ENCODE measurements at places on chromosomes 5 and 9.
A peak's percentile ranks its signal among the peaks of the same experiment; 100 is the strongest.

GRCh38 chr9:131773911-131774379 lies 34.1 kb upstream of the RAPGEF1 start:
- DNase-seq: no peak

DNA sequence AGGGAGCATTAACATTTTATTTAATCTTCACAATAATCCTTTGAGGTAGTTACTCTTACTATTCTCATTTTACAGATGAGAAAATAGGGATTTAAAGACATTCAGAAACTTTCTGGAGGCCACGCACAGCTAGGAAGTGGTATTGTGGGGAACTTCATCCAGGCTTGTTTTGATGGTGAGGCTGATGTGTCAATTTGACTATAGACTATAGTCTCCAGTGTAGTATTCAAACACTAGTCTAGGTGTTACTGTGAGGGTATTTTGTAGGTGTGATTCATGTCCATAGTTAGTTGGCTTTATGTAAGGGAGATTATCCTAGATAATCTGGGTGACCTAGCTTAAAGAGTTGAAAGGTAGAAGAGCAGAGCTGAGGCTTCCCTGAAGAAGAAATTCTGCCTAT lies 54.1 kb upstream of the ELL2 start:
- no peak for DNase-seq

- no peak for DNase-seq
Observed at GRCh38 chr9:136385015-136385414, 11.5 kb upstream of the CARD9 start.

DNA sequence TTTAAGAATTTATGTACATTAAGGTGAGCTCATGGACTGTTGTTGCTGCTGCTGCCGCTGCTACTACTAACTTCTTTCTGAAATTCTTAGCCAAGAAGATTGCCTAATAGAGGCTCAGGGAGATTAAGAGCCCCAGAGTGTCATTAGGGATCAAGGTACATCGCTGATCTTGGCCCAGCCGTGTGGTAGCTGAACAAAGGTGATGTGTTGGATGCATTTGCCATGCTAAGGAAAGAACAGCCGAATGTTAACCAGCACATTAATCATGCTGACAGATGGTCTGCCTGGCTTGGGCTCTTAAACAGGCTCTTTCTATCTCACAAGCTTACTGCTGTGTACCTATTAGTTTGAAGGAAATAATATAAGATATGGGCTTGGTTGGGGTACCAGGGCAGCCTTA lies 137.1 kb downstream of the KCTD16 start:
- no peak for DNase-seq

GRCh38 chr9:104675611-104676010 lies 18.7 kb upstream of the OR13D1 start:
- DNase-seq: no peak

DNA sequence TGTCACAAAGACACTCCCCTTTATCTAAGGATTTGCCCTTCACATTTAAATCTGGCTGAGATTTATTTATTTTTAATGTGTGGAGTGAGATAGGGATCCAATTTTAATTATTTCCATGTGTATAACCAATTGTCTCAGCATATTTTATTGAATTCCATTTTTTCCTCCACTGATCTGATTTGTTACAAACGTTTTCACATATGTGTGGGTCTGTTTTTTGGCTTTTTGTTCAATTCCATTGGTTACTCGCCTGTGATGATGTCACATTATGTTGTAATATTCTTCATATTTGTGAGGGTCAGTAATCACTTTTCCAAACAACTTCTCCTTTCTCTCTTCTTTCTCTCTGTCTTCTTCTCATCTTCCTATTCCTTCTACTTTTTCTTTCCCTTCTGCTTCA lies 278.3 kb upstream of the RFX3 start:
- no peak for DNase-seq

GRCh38 chr5:57009811-57010210 lies 57.9 kb upstream of the MIER3 start:
- DNase-seq: no peak

DNA sequence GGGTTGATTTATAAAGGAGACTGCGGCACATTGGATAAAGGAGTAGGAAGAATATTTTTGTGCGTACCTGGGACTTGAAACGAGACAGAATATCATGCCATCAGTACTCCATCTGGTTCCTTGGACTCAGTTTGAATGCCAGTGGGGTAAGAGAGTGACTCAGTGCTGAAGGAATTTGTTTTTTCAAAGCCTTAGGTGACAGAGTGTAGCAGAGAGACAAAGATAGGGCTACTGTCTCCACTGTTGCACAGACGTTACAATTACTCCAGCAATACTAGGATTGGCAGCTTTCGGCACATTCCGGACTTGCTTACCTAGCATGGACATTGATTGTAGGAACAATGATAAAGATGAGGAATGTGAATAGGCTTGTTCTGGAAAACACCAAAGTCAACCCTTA lies 250.7 kb downstream of the KCTD16 start:
- DNase-seq: no peak

DNA sequence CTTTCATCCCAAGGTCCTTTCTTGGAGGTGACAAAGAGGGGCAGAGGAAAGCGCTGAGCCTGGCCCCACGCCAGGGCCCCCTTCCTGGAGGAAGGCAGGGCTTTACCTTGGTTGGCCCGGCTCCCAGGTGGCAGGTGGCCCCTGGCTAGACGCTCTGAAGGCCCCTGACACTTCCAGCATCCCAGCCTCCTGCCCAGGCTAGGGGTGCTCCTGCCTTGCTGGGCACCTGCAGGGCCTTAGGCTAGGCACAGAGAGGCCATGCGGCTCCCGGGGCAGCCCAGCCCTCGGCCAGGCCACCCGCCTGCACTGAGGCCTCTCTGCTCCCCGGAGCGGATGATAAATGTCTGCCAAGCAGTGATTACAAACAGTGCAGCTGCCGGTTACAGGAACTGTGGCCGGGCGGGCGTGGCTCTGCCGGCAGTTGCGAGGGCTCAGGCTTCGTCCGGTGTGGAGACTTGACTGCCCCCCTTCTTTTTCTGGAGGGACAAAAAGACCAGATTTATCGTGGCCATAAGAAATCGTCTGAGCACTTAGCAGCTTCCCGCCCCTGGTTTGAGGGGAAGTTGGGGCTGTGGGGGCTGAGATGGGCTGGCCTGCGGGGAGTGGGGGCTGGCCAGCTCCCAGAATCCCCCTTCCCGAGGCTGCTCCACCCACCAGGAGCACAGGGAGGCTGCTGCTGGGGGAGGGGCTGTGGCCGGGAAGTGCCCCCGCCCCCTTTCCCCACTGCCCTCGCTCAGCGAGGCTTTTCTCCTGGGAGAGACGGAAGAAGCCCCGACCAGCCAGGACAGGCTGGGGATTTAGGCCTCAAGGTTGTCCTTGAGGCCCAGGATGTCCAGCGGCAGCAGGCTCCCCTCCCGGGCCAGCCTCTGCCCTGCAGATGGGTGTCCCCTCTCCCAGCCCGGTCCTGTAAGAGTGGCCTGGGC lies 31.6 kb upstream of the UBAC1 start:
- no peak for DNase-seq

DNA sequence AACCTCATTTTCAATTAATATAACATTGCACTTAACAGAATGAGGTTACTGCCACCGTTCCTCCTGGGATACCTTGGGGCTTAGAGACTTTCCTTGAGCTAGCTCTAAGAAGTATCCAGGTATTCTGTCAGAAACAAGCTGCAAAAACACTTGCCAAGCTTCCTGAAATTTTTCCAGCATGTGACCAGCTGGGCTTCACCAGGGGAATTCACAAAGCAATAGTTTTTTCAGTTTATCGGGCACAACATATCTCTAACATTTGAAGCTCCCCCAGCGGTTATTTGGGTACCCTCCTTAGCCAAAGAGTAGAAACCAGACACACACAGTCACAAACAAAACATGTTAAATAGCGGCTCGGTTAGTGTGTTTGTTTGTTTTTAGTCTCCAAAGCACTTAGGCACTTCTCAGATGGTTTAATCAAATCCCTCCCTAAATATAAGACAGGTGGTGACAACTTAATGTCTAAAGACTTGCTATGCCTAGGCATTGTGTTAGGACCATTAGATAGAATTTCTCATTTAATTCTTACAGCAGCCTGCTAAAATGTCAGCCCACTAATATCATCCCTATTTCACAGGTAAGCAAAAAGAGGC lies 278.2 kb downstream of the GLIS3 start:
- no peak for DNase-seq

- DNase-seq: peak; percentile 85
Observed at GRCh38 chr9:130847306-130848217, 12.5 kb downstream of the ABL1 start.

GRCh38 chr5:135340568-135340967 lies 58.5 kb downstream of the MACROH2A1 start:
- no peak for DNase-seq

DNA sequence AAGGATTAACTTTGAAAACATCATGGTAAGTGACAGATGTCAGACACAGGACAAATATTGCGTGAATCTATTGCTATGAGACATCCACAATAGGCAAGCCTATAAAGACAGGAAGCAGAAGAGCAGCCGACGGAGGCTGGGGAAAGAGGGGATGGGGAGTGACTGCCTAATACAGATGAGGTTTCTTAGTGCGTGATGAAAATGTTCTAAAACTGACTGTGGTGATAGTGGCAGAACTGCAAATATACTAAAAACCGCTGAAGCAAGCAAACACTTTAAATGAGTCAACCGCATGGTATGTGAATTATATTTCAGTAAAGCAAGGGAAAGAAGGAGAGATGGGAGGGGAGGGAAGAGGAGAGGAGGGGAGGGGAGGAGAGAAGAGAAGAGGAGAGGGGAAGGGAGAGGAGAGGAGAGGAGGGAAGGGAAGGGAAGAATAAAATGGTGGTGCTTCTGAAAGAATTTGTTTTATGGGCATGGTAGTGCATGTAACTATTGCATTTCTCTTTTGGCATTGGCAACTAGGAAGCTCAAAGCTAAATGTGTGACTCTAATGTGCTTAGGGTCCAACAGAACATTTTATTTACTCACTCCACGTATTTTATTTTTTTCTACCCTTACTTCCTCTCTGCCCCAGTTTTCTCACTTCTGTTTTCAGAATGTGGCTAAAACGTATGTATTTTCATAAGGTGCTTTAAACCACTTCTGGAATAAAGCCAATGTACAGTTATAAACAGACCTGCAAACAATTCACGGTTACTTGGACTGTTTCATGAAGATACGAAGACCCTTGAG lies 21.3 kb downstream of the AKNA start:
- DNase-seq: no peak

GRCh38 chr9:101457003-101457402 lies 21.4 kb upstream of the ALDOB start:
- DNase-seq: no peak

DNA sequence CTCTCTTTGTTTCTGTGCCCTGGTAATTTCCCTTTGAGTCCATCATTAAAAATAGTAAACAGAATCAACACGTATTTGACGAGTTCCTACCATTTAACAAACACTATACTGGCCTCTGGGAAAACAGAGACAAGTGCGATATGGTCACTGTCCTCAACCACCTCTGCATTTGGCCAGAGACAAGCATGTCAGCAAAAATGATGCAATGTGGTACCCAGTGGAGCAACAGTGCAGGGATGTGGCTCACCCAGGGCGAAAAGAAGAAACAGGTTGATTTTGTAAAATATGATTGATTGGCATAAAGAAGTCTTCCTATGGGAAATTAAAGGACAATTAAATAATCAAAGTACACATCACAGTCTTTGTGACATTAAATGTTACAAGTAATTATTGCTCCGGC lies 99.1 kb downstream of the CFAP90 start:
- DNase-seq: no peak

GRCh38 chr5:5751987-5752386 lies 329.5 kb downstream of the ICE1 start:
- DNase-seq: no peak

- DNase-seq: no peak
Observed at GRCh38 chr9:73131461-73131860, 20.2 kb upstream of the ANXA1 start.

DNA sequence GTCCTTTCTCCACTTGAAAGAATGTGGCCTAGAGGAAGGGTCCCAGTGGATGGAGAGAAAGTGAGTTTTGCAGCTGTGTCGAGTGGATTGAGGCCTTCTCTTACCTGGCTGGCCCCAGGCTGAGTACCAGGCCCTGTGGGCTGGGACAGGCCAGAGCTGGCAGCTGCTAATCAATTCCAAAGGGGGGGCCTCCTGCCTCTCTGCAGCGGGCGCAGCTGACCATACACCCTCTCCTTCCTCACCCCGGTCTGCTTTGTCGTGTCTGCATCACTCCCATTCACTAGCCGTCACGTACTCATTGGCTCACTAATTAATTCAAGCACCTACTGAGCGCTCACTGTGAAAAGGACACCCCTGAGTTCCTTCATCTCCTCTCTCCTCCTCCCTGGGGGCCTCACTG lies 58.4 kb upstream of the PITX1 start:
- DNase-seq: no peak

DNA sequence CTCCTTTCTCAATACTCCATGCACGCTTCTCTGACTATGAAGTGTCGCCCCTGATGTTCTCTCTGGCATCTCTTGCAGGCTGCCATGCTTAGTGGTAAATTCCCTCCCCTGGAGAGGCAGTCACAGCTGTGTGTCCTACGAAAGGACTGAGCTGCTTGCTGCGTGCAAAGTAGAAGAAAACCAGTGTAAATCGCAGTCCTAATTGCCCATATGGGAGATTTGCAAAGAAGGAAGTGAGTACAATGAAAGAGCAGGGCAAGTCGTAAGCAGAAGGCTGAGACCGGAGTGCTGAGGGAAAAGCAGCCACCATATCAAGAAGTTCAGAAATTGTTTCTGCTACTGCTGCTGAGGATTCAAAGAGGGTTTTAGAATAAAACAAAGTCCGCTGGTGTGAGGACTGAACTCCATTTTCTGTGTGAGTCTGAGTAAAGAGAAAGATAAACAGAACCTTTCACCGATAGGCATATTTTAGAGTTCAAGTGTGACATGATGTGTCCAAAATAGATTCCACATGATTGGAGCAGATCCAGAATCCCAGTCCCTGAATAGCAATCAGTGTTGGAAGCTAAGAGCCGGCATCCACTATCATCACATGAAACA lies 507.8 kb upstream of the MPDZ start:
- DNase-seq: no peak
